ENCODE measurements at places on chromosomes 2 and 18.

GRCh38 chr2:43268066-43268953, 41.9 kb upstream of the ZFP36L2 start:
- DNase-seq, result no peak

GRCh38 chr18:55105873-55106272, 146.6 kb upstream of the CCDC68 start:
- DNase-seq, result no peak

- DNase-seq, result no peak
Measured at GRCh38 chr2:234730066-234730640, 221.7 kb upstream of the SH3BP4 start.

GRCh38 chr2:35785564-35785963, 570.0 kb upstream of the CRIM1 start:
- no peak for DNase-seq

GRCh38 chr2:145845207-145845894, 1325.4 kb upstream of the ZEB2 start:
- DNase-seq, result no peak

GRCh38 chr18:57784034-57784800, 18.9 kb downstream of the ATP8B1 start:
- DNase-seq, result no peak

DNA sequence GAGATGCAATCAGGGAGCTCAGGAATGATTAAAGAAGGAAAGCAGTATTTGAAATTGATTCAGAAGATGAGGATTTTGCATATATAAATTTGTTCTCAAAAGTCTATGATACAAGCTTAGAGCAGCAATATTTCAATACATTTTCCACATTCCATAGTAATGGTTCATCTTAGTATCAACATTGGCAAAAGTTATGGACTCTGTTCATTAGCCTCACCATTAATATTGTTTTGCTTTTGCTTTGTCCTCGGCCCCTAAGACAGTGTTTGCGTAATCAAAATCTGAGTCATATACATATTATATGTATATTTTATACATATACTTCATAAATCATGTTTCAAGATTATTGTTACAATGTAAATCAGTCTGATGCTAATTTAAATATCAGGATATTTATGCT, 176.6 kb downstream of the CNTNAP5 start:
- no peak for DNase-seq

Measured in smooth muscle cell of the brain vasculature (primary cell).